ENCODE measurements at places on chromosomes 11 and 22.

DNA sequence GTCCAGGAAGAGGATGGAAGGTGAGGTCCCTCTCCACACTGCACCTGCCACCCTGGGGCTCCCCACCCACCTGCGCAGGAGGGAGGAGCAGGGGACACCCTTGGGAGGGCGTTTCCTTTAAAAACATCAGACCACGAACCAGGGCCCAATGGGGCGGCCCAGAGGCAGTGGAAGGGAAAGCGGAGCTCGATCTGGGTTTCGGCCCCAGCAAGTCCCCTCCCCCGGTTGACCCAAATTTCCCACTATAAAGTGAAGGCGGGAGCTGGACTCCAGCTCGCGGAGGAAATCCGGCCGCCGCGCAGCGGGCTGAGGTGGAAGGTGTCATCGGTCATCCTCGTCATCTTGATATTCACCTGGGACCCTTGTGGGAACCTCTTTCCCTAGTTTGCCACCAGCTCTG is 99.3 kb downstream of the WNT7B start:
- DNase-seq = no peak

- DNase-seq = no peak
These were observed 34.4 kb downstream of the CCDC34 start for GRCh38 chr11:27328614-27329013.

DNA sequence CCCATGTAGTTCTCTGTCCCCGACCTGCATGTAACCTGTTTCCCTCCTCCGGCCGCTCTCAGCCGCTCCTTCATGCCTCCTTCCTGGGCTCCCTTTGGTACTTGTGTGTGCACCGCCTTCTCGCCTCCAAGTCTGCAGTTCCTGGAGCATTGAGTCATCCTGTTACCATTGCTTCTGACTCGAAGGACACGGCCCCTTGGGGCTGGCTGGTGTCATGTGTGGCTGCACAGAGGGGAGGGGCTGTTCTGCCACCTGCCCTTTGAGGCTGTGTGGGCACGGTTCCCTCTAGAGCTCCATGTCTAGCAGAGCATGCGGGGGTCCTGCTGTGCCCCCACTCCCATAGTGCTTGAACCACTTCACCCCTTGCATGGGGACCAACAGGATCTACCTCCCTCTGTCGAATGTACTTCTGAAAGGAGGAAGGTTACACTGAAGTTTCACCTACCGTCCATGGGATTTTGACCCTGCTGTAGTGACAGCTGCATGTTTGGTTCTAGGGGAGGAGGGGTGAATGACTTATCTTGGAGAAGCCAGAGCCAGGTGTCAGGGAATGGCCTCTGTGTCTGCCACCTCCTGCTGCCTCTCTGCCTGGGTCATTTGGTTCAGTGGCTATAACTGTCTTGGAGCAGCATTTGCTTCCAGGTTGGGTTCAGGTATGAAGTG is 39.6 kb downstream of the BCR start:
- peak; percentile 90 for DNase-seq

GRCh38 chr11:2166091-2166851 is 5.3 kb upstream of the INS start:
- peak; percentile 47 for DNase-seq

DNA sequence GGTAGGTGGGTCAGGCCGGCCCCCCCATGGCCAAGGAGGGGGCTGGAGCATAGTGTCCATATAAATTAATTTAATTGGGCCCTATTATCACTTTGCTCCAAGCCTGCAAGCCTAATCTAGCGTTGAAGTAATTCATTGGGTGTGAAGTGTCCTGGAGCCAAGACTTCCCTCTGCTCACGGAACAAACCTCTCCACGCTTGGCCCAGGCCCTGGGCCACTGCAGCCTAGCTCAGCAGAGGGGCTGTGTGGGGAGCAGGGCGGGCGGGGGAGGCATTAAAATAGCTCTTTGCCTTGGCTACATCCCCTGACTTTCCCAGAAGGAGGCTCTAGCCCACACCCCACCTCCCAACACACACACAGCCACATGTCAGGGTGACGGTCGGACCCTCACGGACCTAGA is 73.5 kb downstream of the THAP12 start:
- DNase-seq = no peak

GRCh38 chr11:11464555-11464954 is 111.5 kb upstream of the CSNK2A3 start:
- no peak for DNase-seq

DNA sequence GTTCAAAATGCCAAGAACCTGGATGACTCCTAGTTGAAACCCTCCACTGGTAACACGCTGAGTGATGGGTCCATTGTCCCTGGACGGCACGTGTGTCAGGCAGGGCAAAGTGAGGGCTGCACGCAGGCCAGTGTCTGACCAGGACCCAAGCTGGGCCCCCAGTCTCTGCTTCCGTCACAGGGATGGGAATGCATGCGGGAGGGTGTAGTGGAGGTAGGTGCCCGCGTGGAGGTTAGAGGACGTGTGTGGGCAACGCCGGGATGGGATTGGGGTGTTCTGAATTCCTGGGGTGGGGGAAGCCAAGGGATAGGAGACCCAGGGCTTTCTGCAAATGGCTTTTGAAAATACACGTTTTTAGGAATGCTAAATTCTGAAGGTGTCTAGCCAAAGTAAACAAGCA is 943.3 kb downstream of the BRD1 start:
- no peak for DNase-seq

DNA sequence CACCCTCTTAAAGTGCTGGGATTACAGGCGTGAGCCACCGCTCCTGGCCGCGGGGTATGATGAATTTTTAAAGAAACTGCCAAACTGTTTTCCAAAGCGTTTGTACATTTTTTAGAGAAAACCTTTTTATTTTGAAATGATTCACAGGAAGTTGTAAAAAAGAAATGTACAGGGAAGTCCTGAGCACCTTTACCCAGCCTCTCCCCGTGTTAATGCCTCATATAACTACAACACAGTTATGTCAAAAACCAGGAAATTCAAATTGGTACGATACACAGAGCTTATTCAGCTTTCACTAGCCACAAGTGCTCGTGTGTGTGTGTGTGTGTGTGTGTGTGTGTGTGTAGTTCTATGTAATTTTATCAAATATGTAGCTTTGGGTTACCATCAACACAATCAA is 7.0 kb upstream of the FAM118A start:
- DNase-seq = no peak

GRCh38 chr11:2664376-2664775 is 35.4 kb downstream of the KCNQ1OT1 start:
- DNase-seq = no peak

DNA sequence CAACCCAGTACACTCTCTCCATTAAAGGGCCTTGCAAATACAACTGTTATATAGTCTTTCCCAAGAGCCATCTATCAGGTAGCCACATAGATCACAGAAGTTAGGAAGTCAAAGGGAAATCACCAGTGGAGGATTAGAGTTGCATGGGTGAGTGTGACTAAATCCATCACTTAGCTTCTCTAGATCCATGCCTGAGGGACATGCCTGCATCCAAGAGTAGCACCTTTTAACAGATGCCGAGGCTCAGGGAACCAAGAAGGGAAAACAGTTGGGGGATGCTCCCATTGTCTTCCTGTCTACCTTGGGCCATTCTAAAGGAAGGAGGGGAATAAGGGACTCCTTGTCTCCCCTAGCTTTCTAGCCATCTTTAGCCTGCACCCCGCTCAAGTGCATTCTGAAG is 77.9 kb downstream of the XRRA1 start:
- no peak for DNase-seq

DNA sequence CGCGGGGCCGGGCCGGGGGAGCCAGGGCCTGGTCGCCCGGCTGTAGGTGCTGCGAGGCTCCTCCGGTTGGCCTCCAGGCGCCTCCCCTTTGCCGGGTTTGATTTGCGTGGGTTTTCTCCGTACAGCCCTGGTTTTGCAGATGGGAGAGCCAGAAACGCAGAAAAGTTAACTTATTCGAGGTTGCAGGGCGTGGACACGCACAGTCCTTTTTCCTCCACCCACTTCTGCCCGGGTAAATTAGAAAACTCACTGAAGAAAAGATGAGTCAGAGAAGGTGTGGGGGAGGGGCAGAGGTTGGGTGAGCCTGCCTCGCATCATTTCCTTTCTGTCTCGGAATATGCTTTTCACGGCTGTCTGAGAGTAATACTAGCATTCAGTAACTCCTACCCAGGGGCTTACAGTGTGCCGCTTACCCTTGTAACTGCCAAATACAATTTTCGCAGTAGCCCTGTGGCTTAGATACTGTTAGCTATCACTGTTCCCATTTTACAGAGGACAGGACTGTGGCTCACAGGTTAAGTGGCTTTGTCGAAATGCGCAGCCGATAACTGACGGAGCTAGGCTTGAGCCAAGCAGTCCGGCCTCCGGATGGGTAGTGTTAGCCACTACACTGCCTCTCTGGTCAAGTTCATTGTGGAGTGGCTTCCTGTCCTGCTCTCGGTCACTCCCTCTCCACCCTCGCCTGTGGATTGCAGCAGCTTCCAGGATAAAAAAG is 812 bp downstream of the FADD start:
- peak; percentile 92 for DNase-seq

- DNase-seq = no peak
These were observed 5.4 kb upstream of the DNAJB13 start for GRCh38 chr11:73945396-73945795.

GRCh38 chr11:81492923-81493445 is 1240.7 kb downstream of the FAM181B start:
- DNase-seq = no peak

DNA sequence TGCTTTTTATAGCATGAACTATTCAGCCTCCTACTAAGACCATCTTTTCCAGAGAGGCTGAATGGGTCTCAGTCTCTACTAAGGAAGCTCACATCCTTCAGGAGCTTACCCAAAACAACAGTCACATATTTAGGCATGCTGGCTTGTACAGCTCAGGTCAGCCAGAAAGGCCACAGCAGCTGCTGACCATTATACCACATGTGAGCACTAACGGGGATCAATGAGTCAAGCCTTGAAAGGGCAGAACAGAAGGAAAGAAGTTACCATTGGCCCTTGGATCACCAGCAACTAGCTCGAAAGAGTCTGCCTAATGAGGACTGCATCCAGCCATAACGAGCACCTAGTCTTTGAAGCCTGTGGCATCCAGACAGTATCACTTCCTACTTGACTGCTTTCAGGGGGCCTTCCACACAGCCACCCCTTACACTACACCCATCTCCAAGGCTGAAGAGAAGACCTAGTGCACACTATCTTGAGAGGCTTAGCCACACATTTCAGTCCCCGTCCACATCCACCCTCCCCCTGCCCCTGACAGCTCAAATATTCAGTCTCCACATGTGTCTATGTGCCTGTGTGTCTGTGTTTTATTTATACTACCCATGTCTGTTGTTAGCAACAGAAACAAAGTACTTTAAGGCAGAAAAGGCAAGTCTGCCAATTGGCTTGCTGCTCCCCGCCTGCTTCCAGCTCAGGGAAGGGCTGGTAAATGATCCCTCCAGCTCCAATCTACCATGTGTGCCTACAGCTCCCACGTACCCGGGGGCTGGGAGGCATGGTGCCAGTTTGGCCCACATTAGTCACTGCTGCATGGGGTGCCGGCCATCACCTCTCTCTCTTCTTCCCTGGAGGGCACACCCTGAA is 95.5 kb downstream of the RPL27A start:
- no peak for DNase-seq

GRCh38 chr11:15300341-15300740 is 185.6 kb downstream of the INSC start:
- no peak for DNase-seq

DNA sequence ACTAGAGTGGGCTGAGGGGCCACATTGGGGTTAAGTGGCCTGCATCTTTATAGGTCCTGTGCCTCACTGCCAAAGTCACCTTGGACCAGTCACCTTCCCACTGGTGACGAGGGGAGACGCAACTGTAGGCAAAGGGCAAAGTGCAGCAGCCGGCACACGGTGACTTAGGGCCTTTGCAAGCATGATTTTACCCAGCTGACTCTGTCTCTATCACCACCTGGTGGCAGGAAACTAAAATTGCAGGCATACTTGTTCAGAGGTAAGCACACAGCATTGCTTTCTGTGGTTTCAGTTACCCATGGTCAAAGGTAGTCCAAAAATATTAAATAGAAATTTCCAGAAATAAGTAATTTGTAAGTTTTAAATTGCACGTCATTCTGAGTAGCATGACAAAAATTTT is 1164.4 kb downstream of the BRD1 start:
- peak; percentile 17 for DNase-seq

GRCh38 chr11:30018495-30018894 is 1.7 kb upstream of the KCNA4 start:
- DNase-seq = no peak

DNA sequence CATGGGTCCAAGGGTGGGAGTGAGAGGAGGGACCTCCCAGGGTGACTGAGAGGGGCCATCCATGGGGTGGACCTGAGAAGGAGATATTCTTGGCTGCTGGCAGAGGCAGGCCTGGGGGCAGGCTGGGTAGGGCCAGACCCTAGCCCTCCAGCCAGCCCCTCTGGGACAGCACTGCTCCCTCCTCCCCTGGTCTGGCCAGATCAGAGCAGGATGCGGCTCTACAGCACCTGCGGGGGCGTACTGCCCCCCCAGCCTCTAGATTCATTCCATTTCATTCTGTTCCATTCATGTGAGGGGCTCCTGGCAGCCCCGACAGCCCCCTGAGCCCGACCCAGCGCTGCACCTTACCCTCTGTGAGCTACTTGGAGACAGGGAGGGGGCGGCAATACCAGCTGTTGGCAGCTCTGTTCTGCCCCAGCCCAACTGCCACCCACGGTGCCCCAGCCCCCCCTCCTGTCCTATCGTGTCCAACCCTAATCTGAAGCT is 34.3 kb upstream of the MYRF start:
- no peak for DNase-seq

GRCh38 chr22:46229701-46230100 is 20.4 kb downstream of the CDPF1 start:
- DNase-seq = no peak

DNA sequence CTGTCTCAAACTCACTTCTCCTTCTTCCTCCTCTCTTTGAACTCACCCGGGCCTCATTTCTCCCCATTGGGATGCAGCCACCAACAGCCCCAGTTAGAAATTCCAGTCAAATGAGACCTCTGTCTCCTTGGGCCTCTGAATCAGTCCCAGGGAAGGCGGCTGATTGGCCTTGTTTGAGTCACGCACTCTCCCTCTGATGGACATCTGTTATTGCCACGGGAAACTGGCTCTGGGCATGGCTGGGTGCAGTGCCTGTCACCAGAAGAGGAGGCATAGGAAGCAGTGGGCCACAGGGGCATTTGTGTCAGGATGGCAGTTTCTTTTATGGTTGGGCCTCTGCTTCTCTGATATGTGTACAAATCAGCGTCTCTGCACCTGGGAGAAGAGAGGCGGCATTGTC is 9.6 kb upstream of the WNT11 start:
- DNase-seq = no peak

DNA sequence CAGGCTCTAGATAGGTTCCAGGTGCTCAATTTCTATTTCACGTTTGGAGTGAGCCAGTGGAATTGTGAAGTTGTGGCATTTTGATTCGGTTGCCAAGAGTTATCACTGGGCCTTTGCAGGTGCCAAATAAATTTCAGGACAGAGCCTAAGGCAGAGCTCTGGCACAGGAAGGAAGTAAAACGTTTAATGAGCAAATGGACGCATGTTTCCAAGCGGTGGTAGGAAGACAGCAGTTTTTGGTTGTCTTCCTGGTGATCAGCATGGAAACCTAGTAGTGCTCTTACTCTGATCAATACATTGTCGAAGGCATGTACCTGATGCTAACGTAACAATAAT is 452 bp downstream of the BIRC3 start:
- DNase-seq = no peak
